ENCODE measurements at places on chromosomes 1 and 21. TPM values are rescaled to one million over a fixed set of nuclear protein-coding genes. Genes with fewer than 3 reads are reported as not detected.

Gene OR6N1
- polyA plus RNA-seq, result not detected

Gene SHCBP1L
- polyA plus RNA-seq, result not detected

Gene LAMTOR2
- 44.9 TPM for polyA plus RNA-seq

Gene SH2D2A
- polyA plus RNA-seq, result 0.56 TPM

Gene PHF13
- polyA plus RNA-seq, result 4.7 TPM

Gene CCDC185
- not detected for polyA plus RNA-seq

Gene TRIM67
- under 0.01 TPM for polyA plus RNA-seq

Gene S100A12
- not detected for polyA plus RNA-seq

Gene HRNR
- not detected for polyA plus RNA-seq

Gene CFHR4
- polyA plus RNA-seq, result not detected

Gene XCL1
- 7.6 TPM for polyA plus RNA-seq

Gene PLPPR4
- polyA plus RNA-seq, result not detected

Gene OR2L2
- not detected for polyA plus RNA-seq

Gene SEMA6C
- polyA plus RNA-seq, result 4.2 TPM

Gene CYP4B1
- polyA plus RNA-seq, result 0.03 TPM

Gene DUSP12
- 37.1 TPM for polyA plus RNA-seq

Gene AMPD1
- not detected for polyA plus RNA-seq

Gene SYT14
- not detected for polyA plus RNA-seq

Gene TFAP2E
- polyA plus RNA-seq, result 0.46 TPM

Gene B3GALT2
- polyA plus RNA-seq, result not detected

Gene ROR1
- polyA plus RNA-seq, result 0.67 TPM

Gene TINAGL1
- 139 TPM for polyA plus RNA-seq

Gene GPA33
- polyA plus RNA-seq, result not detected

Gene DCST1
- polyA plus RNA-seq, result not detected

Gene LRRC3
- polyA plus RNA-seq, result 16.5 TPM

Gene MARK1
- polyA plus RNA-seq, result not detected

Gene KRTAP13-2
- not detected for polyA plus RNA-seq

Gene SELP
- polyA plus RNA-seq, result not detected

Gene MEX3A
- polyA plus RNA-seq, result 9.1 TPM

Gene RCSD1
- not detected for polyA plus RNA-seq

Gene BGLAP
- 1.6 TPM for polyA plus RNA-seq

Gene RGL1
- polyA plus RNA-seq, result 3.4 TPM

Gene S100A14
- 7.7 TPM for polyA plus RNA-seq

Gene FCGR1A
- not detected for polyA plus RNA-seq

Gene SYPL2
- polyA plus RNA-seq, result 0.17 TPM

Gene FAM20B
- 13.4 TPM for polyA plus RNA-seq

Gene ODF2L
- not detected for polyA plus RNA-seq

Gene FALEC
- 0.33 TPM for polyA plus RNA-seq

Gene ITGB2
- polyA plus RNA-seq, result 26.4 TPM

Gene CDC42SE1
- 20.5 TPM for polyA plus RNA-seq

Gene CD5L
- polyA plus RNA-seq, result not detected

Gene VAV3
- 15.9 TPM for polyA plus RNA-seq

Gene CA6
- polyA plus RNA-seq, result not detected

Gene FAM151A
- polyA plus RNA-seq, result 0.25 TPM

Gene HJV
- polyA plus RNA-seq, result 0.03 TPM

Data from HepG2 (cell line).